ENCODE measurements at places on chromosomes 13 and 19.

DNA sequence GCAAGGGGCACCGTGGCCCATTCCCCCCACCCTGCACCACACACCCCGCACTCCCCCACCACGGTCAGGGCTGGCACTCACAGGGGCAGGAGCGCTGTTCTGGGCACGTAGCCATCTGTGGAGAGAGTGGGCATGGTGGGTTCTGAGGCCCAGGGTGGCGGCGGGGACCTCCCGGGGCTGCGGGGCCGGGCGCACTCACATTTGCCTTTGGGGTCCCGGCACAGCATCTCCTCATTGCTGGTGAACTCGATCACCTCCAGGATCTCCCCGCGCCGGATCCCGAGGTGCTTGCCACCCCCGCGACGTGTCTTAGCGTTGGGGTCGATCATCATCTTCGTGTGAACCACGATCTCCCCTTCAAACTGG is 12.1 kb downstream of the PRAM1 start:
- no peak for DNase-seq

GRCh38 chr19:35608251-35608650 is 4.3 kb upstream of the HAUS5 start:
- DNase-seq = no peak

- no peak for DNase-seq
Observed at GRCh38 chr19:31784671-31785101, 435.4 kb upstream of the TSHZ3 start.

DNA sequence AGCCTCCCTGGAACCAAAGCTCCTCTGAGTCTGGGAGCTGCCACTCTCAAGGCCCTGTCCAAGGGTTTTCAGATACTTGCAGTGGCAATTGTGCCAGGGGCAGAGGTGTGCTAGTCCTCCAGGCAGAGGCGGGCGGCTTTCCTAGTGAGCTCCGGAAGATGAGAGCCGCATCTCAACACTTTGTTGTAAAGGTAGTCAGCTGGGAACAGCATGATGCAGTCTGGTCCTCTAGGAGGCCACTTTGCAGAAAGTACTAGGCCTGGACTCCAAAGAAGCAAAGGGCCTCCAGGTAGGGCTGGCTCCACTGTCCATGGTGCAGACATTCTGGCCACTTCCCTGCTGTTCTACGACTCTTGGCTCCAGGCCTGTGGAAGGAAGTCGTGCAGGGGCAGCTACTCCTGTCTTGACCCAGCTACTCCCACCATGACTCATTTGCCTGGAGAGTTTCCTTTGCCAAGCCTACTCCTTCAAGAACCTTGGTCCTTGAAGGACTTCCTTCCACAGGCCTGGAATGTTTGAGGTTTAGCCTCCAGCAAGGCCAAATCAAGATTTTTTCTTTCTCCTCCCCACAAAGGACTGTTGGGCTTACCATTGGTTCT is 9.9 kb upstream of the ZNF536 start:
- DNase-seq = no peak

DNA sequence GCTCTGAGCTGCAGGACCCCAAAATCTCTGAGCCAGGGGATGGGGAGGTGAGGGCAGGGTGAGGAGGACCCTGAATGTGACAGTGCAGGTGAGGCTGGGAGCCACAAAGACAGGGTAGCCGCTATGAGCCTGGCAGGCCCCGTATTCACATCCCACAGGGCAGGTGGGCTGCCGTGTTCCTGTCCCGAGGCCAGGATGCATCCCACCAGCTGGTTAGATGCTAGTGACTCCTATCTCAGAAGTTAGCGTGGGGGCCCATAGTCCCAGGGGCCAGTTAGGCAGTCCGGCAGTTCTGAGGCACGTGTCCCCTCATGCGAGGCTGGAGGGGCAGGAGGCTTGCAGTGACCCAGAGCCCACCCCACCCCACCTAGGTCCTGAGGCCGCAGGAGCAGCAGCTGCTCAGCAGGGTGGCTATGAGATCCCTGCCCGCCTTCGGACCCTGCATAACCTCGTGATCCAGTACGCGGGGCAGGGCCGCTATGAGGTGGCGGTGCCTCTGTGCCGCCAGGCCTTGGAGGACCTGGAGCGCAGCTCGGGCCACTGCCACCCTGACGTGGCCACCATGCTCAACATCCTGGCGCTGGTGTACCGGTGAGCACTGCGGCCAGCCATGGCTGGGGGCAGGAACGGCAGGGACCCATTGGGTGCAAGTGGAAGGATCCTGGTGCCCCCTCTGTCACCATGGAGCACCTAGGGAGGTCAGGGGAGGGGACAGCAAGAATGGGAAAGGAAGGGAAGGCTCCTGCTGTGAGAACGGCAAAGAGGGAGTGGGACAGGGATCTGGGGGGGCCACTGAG is 7.2 kb downstream of the KLC3 start:
- no peak for DNase-seq

DNA sequence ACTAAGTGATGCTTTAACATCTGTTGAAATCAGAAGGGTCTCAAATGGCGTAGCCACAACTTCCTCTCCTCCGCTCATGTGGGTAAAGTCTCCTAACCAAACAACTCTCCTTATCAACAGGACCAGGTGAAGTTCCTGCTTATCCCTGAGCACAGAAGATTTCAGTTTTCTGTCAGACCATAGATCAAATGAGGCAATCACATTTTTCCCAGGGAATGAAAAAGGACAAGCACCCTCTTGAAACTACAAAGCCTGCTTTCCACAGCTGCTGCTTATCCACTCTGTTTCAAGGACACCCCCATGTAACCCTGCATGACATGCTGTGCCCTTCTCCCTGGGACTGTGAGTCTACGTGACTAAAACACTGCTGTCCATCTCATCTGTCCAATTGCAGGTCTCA is 788.3 kb upstream of the SLITRK5 start:
- DNase-seq = no peak

DNA sequence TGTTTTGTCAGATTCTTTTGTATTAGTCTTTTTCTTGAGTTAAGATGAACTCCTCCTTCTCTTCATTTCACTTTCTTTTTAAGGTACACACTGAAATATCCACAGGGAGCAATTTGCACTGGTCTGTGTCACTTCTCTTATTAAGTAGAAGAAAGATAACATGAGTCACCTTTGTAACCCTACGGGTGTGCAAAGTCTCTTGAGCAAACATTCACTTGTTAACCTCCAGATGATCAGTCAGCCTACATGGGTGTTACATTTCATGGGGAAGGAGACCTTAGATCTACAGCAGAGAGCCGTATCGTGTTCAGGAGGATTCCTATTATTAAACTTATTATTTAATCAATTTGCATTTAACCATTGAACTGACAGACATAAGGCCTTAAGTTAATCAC is 5.1 kb downstream of the ZNF507 start:
- DNase-seq = no peak

DNA sequence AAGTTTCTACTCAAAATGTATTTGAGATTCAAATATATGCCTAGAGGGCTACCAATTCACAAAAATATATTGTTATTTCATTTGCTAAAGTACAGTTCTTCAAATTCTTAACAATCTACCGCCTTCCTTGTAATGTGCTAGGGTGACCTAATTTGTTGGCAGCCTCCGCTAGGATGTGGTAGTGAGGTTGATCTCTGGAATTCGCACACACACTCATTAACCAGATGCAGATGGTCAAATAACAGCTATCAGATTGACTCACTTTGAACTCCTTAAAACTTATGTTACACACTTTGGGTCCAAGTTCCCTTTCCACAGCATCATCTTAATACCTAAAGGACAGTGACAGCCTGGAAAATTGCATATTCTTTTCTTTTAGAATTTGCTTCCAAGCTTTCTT is 367.3 kb downstream of the DCT start:
- DNase-seq = no peak

DNA sequence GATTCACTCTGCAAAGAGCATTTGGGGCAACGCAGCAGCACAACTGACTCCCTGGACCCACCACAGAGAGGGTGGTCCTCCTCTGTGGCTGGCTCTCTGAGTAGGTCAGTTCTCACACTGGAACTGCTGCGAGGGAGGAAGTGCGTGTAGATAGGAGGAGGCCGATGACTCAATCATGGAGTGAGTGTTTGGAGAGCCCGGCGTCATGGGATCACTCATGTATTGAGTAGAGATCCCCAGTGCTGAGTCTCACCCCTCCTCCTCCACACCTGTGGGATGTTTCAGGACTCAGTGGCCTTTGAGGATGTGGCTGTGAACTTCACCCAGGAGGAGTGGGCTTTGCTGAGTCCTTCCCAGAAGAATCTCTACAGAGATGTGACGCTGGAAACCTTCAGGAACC is 8.9 kb downstream of the ZNF101 start:
- DNase-seq = no peak

DNA sequence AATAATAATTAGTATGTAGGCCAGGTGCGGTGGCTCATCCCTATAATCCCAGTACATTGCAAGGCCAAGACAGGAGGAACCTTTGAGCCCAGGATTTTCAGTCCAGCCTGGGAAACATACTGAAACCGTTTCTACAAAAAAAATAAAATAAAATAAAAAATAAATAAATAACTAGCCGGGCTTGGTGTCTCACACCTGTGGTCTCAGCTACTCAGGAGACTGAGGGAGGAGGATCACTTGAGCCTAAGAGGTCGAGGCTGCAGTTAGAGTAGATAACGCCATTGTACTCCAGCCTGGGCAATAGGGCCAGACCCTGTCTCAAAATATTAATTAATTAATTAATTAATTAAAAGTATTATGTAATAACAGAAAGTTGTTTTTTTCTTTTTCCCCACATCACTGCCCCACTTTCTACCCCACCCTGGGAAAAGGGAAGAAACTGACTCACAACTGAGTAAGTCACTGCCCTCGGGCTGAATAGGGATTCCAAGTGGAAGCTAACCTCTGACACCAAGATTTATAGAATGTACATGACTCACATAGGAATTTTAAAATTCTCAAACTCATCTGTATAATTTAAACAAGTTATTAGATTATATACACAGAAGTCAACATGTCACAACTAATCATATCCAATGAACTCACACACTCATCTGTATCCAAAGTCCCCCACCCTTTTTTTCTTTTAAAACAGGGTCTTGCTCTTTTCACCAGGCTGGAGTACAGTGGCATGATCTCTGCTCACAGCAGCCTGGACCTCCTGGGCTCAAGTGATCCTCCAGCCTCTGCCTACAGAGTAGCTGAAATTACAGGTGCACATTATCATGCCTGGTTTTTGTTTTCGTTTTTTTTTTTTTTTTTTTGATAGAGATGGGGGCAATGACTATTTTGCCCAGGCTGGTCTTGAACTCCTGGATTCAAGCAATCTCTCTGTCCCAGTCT is 12.5 kb downstream of the ZNF611 start:
- DNase-seq = no peak

- DNase-seq = no peak
Observed at GRCh38 chr13:114034481-114034891, 60.6 kb upstream of the C13orf46 start.

- DNase-seq = peak; percentile 23
Observed at GRCh38 chr19:49338023-49338677, 2.9 kb downstream of the CD37 start.

DNA sequence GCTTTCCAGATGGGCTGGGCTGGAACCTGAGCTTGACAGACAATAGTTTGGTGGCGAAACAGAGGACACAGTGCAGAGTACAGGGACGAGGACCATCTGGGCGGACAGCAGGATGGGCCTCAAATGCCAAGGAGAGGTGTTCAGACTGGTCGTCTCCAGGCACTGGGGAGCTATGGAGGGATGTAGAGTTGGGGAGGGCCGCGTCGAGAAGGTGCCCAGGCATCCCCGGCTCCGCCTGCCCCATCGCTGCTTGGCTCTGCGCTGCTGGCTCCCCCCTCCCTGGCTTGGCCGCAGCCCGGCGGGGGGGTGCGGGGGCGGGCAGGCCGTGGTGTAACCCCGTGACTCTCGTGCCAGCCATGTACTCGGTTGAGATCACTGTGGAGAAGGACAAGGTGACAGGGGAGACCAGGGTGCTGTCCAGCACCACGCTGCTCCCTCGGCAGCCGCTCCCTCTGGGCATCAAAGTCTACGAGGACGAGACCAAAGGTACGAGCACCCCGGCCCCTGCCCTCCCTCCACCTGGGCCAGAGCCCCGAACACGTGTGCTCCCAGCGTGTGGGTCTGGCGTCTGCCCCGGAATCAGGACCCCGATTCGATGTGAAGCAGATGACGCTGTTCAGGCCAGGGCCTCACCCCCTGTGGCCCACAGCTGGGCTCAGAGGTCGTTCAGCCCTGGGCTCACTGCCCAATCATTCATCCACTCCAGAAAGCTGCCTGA is 10.8 kb upstream of the MISP start:
- DNase-seq = no peak

GRCh38 chr13:57582032-57582431 is 49.5 kb upstream of the PCDH17 start:
- DNase-seq = no peak

DNA sequence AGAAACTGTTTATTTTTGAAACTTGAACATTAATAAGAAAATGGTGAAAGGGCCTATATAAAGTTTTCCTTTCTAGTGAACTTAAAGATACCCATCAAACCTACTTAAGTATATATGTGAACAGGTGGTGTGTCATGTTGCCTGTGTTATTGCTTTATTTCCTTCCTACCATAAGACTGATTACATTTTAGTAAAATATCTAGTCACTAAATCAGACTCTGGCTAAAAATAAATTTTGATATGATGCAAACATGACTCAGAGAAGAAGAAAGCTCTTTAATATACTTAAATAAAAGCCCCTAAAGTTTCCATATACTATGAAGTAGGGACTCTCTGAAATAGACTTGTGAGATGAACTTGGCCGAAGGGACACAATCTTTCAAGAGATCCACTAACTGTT is 35.1 kb upstream of the FBXL3 start:
- no peak for DNase-seq

DNA sequence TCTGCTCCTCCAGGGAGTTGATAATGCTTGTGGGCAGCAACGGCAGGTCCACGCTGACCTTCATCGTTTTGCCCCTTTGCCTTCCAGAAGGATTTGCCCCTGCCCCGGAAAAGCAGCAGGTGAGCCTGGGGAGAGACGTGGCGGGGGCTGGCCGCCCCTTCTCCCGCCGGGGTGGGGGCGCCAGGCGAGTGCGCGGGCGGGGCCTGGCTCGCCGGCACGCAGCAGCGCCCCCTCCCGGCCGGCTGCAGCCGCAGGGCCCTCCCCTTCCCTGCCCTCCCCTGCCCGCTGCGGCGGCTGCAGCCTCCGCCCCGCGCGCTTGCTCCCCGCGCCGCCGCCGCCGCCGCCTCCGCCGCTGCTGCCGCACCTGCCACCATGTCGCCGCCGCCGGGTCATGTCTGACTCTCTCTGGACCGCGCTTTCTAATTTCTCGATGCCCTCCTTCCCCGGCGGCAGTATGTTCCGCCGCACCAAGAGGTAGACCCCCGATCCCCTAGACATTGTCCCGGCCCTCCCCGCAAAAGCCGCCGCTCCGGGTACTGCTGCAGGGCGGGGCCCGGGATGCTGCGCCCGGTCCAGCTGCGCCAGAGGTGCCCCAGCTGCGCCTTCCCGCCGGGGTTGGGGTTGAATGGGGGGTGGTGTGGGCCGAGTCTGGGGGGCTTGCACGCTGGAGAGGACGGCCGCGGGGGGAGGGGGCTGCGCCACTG is at the start of gene MAST1:
Gene MAST1 (plus strand): TSS at position 334 of the 704 bp plus-strand sequence. CDS start 58 bp downstream, at position 392.
- DNase-seq = peak; percentile 82

All from activated naive CD8-positive, alpha-beta T cell treated with anti-CD3 and anti-CD28 coated beads, Interleukin-2, amount 10 ng/mL, durations not matched to agents 7 days and 5 days (primary cell).